ENCODE measurements at places on chromosomes 5 and 9.

GRCh38 chr5:116578676-116579075 lies 4.1 kb upstream of the SEMA6A start:
- DNase-seq, result no peak

DNA sequence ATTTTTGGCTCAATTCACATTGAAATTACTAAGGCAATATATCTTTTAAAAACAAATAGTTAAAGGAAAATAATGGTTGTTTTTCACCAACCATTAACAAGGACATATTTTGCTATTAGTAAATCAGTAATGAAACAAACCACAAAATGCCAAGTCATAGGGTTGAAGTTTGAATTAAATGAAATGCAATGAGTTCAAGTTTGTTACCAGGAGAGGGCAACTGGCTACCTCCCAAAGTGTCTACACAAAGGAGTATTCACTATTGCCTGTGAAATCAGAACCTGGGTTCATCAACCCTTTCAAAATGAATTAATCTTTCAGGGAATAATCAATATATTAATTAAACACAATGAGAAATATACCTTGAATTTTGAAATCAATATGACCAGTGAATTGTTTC lies 138.4 kb upstream of the DMRTA1 start:
- no peak for DNase-seq

DNA sequence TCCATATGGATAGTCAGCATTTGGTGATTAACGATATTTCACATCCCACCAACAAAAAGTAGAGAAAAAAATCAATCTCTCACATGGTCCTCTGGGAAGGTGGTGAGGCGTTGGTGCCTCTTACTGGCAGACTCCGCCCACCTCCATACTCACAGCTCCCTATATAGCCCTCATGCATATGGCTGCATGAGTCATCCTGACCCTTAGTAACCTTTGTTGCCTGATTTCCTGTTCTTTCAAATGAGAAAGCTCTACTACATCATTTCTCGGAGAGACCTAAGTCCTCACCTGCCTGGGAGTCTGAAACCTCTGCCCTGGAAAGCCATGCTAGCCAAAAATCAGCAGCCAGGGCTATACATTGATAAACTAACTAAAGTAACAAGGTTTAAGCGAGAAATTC lies 33.3 kb upstream of the ABCA1 start:
- no peak for DNase-seq

GRCh38 chr5:72541501-72542225 lies 34.5 kb upstream of the ZNF366 start:
- DNase-seq, result no peak

DNA sequence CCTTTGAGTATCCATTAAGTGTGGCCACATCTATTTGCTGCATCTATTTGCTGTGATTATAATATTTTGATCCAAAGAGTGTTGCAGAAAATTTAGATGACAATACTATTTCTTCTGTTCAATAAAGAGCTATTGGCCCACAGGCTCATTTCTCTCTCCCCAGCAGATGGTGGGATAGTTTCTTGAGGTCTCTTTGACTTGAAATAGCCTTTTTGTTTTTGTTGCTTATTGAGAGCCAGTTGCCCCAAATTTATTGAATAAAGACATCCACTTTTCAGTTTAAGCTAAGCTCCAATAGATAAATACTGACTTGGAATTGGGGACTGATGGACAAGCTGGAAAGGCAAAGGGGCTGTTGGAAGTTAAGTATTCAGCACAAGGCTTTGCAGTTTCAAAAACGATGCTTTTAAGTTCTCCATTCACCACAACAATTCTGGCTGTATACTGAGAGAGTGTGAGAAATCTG lies 290.1 kb upstream of the MPDZ start:
- no peak for DNase-seq

- DNase-seq, result no peak
Observed at GRCh38 chr9:101487443-101487840, 46.2 kb upstream of the RNF20 start.

DNA sequence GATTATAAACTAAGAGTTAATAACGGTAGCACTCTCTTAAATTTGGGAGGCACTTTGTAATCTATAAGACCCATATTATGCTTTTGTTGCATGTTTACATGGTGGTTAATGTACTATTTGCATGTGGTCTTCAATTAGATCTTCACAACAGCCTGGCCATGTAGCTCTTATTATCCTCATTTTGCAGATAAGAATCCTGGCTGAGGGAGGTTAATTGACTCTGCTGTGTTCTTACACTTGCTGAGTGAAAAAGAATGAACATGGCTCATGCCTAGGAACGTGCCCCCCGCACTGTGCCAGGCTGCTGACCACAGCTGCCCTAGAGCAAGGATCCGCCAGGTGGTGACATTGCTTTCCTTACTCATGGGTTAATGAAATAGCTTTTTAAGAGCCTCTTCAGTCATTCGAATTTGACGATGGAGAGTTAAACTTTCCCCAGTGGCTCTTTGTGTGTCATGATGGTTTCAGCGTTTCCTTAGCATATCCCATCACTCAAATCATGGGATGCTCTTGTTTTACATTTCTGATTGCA lies 97.9 kb downstream of the CDH6 start:
- DNase-seq, result no peak

- DNase-seq, result no peak
Observed at GRCh38 chr5:78779771-78780616, 131.4 kb upstream of the LHFPL2 start.

DNA sequence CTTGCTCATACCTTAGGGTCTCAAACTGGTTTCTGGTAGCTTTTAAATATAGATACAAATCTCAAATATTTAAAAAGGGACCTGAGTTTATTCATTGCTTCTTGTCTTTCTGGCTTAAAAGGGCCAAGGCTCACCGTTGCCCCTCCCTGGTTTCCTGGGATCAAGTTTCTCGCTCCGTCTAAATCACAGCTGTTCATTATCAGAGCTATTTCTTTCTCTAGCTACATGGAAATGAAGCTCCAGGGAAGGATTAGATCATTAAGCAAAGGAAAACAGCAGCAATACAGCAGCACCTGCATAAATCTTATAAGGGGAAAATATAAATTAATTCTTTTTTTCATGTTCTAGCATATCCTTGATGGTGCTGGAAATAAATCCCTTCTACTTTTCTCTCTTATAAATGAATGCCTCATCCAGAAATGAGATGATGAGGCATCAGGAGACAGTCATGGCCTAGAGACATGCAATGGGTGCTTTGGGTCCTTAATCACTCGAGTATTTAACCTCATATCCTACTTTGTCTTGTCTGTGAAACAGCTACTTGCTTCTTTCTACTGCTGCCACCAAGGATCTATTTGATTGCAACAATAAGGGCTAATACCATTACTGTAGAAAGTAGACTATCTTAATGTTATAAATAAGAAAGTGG lies 320.1 kb downstream of the TRPM3 start:
- no peak for DNase-seq

- no peak for DNase-seq
Observed at GRCh38 chr5:76341651-76342334, 61.3 kb upstream of the IQGAP2 start.

DNA sequence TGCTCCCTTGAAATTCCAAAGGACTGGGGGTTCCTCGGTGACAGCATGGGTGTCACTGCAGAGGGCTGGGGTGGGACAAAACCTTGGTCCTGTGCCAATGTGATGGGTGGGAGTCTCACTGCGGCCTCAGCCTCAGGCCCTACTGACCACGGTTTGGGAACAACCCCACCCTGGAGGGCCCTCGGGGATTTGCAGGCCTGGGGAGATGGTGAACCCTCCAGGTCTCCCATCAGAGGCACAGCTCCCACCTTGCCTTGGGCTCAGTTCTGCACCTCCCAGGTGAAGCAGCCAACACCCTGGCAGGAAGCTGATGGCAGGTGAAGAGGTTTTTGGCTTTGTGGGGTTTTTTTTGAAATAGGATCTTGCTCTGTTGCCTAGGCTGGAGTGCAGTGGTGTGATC lies 286.8 kb downstream of the PBX3 start:
- no peak for DNase-seq

GRCh38 chr5:79857714-79858409 lies 133.2 kb downstream of the MTX3 start:
- peak; percentile 33 for DNase-seq

GRCh38 chr5:115325296-115325959 lies 29.0 kb upstream of the CCDC112 start:
- DNase-seq, result no peak

DNA sequence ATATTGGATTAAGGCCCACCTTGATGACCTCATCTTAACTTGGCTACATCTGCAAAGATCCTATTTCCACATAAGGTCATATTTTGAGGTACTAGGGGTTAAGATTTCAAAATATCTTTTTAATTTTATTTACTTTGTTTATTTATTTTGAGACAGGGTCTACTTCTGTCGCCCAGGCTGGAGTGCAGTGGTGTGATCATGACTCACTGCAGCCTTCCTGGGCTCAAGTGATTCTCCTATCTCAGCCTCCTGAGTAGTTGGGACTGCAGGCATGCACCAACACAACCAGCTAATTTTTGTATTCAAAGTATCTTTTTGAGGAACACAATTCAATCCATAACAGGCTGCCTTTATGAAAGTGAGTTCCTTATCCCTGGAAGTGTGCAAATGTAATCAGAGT lies 212.3 kb downstream of the PALM2AKAP2 start:
- no peak for DNase-seq

GRCh38 chr5:6900247-6901227 lies 187.3 kb downstream of the TENT4A start:
- DNase-seq, result no peak

- no peak for DNase-seq
Observed at GRCh38 chr5:151620461-151620840, 29.3 kb upstream of the FAT2 start.

- no peak for DNase-seq
Observed at GRCh38 chr9:129254566-129255287, 76.7 kb upstream of the IER5L start.

GRCh38 chr9:28053096-28053777 lies 480.0 kb upstream of the C9orf72 start:
- no peak for DNase-seq

DNA sequence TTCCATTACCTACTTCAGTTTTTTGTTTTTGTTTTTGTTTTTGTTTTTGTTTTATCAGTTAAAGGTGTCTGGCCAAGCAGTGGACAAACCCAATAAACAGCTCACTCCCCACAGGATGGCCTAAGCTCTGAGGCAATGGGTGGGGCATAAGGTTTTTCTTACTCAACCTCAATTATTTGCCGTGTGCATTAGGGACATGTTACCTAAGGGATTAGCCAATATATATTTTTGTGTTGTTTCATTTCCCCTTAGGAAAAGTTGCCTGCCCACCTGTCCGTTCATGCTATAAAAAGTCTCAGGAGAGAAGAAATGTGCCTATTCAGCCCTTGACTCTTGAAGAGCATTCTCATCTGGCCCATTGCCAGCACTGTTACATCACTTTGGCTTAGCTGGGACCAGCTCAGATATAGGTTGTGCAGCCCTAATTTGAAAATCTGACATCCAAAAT lies 7.3 kb downstream of the SH3RF2 start:
- no peak for DNase-seq

DNA sequence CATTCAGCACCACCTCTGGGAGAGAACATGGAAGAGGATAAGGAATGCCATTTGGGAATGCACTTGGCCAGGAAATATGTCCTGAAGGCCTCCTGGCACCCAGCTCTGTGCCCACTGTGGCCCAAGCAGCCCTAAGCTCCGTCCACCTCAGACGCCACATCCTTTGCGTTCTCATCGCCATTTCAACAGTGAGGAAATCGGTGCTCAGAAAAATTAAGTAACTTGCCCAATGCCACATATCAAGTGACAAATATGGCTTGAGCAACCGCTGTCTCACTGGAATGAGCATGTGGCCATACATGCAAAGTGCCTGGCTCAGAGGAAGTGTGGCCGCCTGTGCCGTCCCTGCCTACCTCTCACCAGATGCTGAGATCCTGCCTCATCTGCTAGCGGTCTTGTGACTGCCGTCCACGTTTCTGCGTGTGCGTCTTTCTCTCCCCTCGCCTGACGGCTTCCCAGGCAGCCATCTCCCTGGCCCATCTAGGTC lies 984 bp upstream of the DOK3 start:
- DNase-seq, result no peak

GRCh38 chr5:160486573-160486972 lies 64.9 kb downstream of the PTTG1 start:
- no peak for DNase-seq

GRCh38 chr9:35967042-35967441 lies 9.1 kb upstream of the OR2S2 start:
- no peak for DNase-seq

GRCh38 chr5:113273948-113274347 lies 160.8 kb downstream of the TSSK1B start:
- no peak for DNase-seq

DNA sequence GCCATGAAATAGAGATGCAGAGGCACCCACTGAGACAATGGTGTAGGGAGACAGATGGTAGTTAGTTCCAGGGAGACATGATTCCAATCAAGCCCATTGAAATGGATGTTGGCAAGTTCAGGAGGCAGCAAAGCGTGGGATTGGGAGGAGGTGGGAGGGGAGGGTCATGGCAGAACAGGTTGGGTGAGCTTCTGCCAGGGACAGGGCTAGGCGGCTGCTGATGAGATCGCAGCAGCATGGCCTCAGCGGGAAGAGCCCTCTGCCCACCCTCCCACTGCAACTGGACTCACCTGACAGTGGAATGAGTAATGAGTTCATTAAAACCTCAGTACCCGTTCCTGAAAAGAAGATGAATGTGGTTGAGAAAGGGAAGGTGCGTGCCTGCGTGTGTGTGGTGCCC lies 418.2 kb downstream of the CDK5RAP2 start:
- DNase-seq, result no peak

GRCh38 chr5:149615976-149616375 lies 34.7 kb downstream of the ARHGEF37 start:
- no peak for DNase-seq

GRCh38 chr9:68878450-68878849 lies 135.5 kb downstream of the PRKACG start:
- no peak for DNase-seq

DNA sequence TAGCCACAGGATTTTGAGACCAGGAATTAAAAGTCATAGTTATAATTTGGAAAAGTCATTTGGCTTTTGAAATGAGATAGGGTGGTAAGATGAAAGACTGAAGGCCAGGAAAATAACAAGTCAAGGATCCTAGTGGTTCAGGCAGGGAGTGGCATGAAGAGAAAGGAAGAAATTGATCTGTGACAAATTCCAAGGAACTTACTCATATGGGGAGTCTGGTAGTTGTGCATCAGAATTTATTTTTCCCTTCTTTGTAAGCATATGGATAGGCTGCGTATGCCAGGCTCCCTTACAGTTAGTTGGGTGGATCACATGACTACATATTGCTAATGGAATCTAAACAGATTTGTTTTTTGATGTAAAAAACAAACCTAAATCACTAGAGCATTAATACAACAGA lies 21.0 kb downstream of the ISL1 start:
- DNase-seq, result no peak

DNA sequence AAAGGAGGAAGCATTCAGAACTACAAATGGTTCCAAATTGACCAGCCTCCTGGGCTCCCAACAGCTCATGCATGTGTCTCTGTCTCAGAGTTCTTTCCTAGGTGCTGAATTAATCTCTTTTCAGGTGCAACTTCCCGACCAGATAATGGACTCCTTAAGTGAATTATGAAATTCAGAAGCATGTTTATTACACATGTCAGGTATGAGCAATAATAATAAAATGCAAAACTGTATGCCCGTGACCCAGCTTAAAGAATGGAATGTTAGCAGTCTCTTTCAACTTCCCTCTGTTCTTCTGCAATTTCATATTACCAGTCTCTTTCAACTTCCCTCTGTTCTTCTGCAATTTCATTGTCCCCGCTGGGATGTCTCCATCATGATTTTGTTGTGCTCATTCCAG lies 60.4 kb downstream of the FBXL7 start:
- no peak for DNase-seq

All from activated CD8-positive, alpha-beta memory T cell treated with anti-CD3 and anti-CD28 coated beads for 1 hour (primary cell).